Stimulated activated CD4-positive, alpha-beta T cell treated with anti-CD3 and anti-CD28 coated beads, TNF-alpha, amount 100 ng/mL, for 1 hour (primary cell): ENCODE measurements at places on chromosomes 7 and 10.

DNA sequence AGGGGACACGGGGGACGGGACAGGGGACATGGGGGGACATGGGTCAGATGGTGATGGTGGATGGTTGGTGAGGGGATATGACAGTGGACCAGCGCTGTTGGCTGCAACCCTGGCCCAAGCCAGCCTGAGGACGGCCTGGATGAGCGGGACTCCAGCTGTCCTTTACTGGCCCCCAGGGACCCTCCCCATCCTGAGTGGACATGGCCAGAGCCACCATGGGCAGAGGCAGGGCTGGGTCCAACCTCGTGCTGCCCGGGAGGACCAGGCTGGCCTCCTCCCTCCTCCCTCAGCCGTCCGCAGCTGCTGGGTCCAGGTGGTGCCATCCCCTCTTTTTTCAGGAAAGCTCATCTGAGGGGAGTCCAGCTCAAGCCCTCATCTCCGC is 30.4 kb downstream of the GET4 start:
- DNase-seq, result no peak

GRCh38 chr7:131935180-131935579 is 378.8 kb upstream of the PODXL start:
- DNase-seq, result no peak

GRCh38 chr10:94403380-94404213 is 1.3 kb downstream of the TBC1D12 start:
- DNase-seq, result no peak

GRCh38 chr7:158416283-158416933 is 171.2 kb downstream of the PTPRN2 start:
- no peak for DNase-seq

- no peak for DNase-seq
Observed at GRCh38 chr10:113425541-113425951, 127.3 kb upstream of the HABP2 start.
